Keratinocyte (primary cell): ENCODE measurements at places on chromosomes 3 and 15.

GRCh38 chr15:31504462-31504839 lies 177.8 kb downstream of the KLF13 start:
- peak; percentile 89 for DNase-seq
- peaks cover 10% of the 10 kb centered on the region for H3K4me1 ChIP-seq
- H3K27ac ChIP-seq = no peak overlapping the region
- no peaks in the 10 kb centered on the region for H3K27me3 ChIP-seq
- no peak overlapping the region for H3K4me3 ChIP-seq
- no peaks in the 10 kb centered on the region for H3K36me3 ChIP-seq

DNA sequence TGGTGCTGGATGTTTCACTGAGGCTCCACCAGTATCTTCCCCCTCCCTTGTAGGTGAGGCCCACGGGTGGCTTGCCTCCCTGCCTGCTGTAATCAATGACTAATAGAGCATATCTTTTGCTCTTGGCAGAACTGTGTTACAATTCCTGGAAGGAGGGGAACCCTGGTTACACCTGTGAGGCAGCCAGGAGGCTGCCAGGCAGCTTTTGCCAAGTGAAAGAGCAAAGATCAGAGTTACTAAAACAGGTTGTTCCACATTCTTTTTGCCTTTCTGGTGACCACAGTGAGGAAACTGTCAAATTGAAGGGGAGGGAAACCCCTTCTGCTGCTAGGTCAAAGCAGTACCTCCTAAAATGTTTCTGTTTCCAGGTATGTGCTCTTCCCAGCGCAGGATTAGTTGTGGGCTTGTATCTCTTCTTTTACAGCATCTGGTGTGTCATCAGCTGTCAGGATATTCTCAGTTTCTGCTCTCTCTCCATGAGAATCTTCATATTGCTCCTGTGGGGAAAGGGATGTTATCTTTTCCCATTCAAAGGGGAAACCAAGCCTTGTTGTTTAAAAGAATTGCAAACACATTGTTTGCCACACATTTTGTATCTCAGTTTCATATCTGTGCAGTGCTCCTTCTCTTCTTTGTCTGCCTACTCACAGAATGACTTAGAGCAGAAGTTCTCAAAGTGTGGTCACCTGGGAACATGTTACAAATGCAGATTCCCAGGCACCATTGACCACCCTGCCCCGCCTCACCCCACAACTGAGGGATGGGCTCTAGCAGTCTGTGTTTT lies 137.4 kb upstream of the UMPS start:
- no peak overlapping the region for H3K27ac ChIP-seq
- DNase-seq = no peak
- H3K27me3 ChIP-seq = no peaks in the 10 kb centered on the region
- no peaks in the 10 kb centered on the region for H3K36me3 ChIP-seq
- peaks cover 15% of the 10 kb centered on the region for H3K4me1 ChIP-seq

- no peak for DNase-seq
- H3K27me3 ChIP-seq = no peaks in the 10 kb centered on the region
- H3K27ac ChIP-seq = no peak overlapping the region
- H3K4me1 ChIP-seq = no peaks in the 10 kb centered on the region
- no peak overlapping the region for H3K4me3 ChIP-seq
- H3K36me3 ChIP-seq = no peaks in the 10 kb centered on the region
These were observed 355.3 kb upstream of the ZNF385D start for GRCh38 chr3:22106213-22106896.

DNA sequence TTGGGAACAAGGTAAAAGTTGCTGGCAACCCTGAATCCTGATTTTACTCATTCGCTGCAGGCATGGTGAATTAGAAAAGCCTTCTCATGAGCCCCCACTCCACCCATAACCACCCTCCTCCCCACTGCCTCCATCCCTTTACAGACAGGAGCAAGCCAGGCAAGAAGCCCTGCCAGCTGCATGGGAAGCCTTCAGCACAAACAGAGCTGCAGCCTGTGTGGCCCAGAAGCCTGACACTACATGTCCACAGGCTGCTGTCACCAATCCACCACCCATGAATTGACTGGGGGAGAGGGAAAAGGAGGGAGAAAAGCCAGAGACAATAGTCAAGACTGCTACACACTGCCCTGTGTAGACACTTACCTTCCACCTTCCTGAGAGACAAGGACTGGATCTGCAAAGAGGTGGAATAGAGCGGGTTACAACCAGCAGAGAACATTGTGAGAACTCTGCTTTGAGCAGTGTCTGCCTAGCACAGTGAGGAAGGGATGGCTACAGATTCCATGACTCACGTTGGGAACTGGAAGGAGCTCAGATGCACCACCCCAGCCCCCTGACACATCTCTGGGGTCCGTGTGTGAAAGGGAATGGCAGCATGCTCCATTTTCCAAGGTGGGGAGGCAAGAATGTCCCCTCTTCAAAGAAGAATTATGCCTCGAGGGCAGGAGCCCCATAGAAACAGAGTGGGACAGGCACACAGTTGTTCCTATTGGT lies 33.9 kb downstream of the DZIP1L start:
- no peak for DNase-seq
- H3K27me3 ChIP-seq = no peaks in the 10 kb centered on the region
- H3K27ac ChIP-seq = peak overlapping the region; percentile 37
- peaks cover 1% of the 10 kb centered on the region for H3K36me3 ChIP-seq
- no peak overlapping the region for H3K4me3 ChIP-seq

- DNase-seq = no peak
- H3K4me1 ChIP-seq = peaks cover 20% of the 10 kb centered on the region
- H3K4me3 ChIP-seq = no peak overlapping the region
- no peak overlapping the region for H3K27ac ChIP-seq
- no peaks in the 10 kb centered on the region for H3K27me3 ChIP-seq
- H3K36me3 ChIP-seq = no peaks in the 10 kb centered on the region
These were observed 156.7 kb upstream of the TSC22D2 start for GRCh38 chr3:150251187-150252062.

- H3K4me1 ChIP-seq = no peaks in the 10 kb centered on the region
- peak overlapping the region; percentile 14 for H3K27ac ChIP-seq
- DNase-seq = no peak
- H3K4me3 ChIP-seq = no peak overlapping the region
- no peaks in the 10 kb centered on the region for H3K27me3 ChIP-seq
These were observed 31.1 kb downstream of the PHLDB2 start for GRCh38 chr3:111890051-111890580.
